Amniotic epithelial cell (primary cell): ENCODE measurements at places on chromosomes 1 and 21.

GRCh38 chr1:40625076-40625475 lies 40.4 kb downstream of the RIMS3 start:
- no peak for DNase-seq

GRCh38 chr1:51627672-51628071 lies 10.8 kb downstream of the OSBPL9 start:
- peak; percentile 69 for DNase-seq

DNA sequence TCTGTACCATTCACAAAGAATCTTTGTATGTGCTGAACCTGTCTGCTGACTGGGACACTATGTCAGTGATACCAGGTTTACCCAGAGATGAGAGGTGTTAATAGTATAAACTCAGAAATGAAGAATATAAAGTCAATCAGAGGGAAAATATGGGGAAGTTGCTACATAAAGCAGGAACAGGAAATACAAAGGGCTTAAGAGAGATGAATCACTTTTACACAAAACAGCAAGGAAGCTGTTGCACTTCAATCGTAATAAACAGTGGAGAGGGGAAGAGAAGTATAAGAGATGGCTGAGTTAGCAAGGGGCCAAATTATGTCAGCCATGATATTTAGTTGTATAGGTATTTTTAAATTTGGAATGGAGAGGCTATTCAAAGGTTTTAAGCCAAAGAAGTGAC lies 890.2 kb upstream of the NCAM2 start:
- no peak for DNase-seq

- DNase-seq = no peak
Observed at GRCh38 chr1:226104671-226105121, 42.2 kb downstream of the H3-3A start.

DNA sequence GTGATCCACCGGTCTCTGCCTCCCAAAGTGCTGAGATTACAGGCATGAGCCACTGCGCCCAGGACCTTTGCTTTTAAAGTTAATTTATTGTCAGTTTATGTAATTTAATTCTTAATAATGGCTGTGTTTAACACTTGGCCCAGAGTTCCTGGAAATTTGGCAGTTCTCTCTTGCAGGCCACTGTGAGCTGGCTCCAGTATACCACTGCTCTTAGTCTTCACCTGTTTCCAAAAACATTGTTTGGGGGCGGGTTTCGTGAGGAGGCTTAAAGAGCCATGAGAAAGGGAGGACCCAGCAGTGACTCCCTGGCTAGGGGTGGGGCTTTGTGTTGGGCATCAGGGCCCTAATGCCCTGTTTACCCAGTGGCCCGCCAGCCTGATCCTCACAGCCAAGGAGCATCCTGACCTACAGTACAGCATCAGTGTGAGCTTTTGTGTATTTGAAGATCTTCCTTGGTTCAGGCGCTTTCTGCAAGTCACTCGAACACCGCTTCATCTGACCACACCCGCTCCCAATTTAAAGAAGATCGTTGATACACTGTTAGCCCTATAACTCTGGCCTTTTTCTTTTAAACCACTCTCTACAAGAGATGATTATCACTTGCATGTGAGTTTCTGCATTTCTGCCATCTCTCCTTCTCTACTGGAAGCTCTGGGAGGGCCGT lies 12.0 kb upstream of the BGLAP start:
- no peak for DNase-seq

DNA sequence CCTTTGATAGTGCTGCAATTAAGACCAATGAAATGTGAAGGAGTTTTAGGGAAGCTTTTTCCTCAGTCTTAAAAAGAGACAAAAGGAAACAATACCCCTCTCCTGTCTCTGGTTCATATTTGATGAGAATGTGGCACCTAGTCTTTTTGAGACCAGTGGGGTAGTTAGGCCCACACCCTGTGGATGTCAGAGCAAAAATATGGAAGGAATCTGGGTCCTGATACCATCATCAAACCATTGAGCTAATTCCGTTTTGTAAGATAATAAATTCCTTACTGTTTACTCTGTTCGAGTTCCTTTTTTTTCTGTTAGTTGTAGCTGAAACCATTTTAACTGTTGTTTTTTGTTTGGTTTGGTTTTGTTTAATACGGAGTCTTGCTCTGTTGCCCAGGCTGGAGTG lies 33.3 kb downstream of the PTPRC start:
- peak; percentile 62 for DNase-seq

DNA sequence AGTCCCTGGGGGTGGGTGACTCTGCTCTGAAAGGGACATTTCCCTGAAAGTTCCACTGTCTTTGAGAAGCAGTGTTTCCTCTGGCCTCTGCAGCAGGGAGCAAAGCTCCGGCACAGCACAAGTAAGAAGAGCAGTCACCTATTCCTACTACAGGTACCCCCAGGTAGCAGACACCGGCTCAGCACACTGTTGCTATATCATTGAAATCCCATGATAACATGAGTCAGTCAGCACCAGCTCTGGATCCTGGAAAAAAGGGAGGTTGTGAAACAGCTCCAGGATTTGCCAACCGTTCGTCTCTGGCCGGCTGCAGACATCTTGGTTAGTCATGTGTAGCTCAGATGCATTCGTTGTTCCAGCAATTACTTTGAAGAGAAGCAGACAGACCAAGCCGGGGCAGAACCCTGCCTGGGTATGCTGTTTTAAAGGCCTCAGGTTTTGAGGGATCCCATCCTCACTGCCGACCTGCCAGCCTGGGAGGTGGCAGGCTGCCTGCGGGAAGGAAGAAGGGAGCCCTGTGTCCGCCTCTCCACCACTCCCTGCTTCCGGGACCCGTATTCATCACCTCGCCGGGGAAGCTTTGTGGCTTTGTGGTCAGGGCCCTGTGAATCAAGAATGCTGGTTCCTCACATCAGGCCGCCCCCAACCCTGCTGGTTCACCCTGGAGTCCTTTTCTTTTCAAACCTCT lies 139.2 kb downstream of the CLIC6 start:
- peak; percentile 99 for DNase-seq

DNA sequence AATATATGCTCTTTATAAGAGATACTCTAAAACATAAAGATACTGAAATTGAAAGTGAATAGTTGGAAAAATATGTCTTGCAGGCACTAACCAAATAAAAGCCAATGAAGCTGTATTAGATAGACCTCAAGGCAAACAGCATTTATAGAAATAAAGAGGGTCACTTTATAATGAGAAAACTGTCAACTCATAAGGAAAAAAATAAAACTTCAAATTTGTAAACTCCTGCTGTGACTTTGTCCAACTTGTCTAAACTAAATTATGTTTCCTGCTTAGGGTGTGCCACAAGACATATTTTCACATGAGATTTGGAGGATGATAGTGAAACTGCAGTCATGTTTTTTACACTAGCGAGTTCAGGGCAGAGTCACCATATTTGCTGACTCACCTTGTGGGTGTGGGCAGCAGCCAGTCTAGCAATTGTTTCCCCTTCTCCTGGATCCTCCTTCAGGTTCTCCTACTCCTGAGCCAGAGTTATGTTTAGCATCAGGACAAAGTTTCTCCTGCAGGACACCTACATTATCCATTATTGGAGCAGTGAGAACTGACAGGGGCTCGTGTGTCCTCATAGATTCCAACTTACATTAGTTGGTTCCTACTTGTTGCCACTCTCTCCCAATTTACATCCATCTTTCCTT lies 43.8 kb downstream of the CD53 start:
- DNase-seq = peak; percentile 11

DNA sequence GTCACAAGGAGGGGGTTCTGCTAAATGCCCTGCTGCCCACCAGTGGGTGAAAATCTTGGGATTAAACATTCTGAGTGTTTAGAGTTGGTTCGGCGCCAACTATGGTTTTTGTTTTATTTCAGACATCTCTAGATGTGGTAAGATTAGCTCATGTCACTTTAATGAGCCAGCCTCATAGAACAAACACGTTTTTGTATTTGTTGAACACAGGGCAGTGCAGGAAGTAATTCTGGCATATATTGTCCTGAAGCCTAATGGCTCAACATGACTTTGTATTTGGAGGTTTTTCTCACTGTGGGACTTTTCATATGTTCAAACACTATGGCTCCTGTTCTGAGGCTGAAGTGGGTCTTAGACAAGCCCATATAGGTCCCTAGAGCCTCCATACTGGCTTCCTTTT lies 107.8 kb downstream of the NGF start:
- no peak for DNase-seq

- no peak for DNase-seq
Observed at GRCh38 chr1:175178056-175178455, 14.5 kb downstream of the KIAA0040 start.

DNA sequence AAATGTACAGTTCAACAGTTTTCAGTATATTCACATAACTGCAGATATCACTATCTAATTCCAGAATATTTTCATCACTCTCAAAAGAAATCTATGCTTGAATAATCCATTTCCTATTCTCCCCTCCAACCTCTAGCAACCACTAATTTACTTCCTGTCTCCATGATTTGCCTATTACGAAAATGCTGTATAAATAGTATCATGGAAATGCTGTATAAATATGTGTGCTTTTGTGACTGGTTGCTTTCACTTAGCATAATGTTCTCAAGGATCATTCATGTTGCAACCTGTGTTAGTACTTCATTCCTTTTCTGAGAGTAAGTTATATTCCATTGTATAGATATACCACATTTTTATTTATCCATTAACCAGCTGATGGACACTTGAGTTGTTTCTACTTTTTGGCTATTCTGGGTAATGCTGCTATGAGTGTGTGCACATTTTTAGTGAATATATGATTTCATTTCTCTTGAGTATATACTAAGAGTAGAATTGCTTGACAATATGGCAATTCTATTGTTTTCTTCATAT lies 115.6 kb downstream of the TNFSF18 start:
- DNase-seq = no peak

- no peak for DNase-seq
Observed at GRCh38 chr1:158809256-158809655, 21.9 kb upstream of the MNDA start.

GRCh38 chr1:91498498-91499245 lies 2.0 kb upstream of the CDC7 start:
- DNase-seq = no peak

DNA sequence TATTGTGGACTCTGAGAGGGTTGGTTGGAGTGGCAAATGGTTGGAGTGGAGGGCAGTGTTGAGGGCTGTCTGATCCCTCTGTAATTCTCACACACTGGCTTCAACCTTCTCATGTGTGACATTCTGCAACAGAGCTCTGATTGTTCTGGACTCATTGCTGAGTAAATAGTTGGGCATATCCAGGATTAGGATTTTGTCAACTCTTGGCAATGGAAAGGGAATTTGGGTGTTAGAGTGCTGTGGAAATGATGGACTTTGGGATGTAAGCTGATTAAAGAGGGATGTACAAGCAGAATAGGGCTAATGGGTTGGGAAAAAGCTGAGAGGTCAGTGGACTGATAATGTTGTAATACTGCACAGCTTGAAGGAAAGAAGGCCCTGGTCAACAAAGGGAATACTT lies 16.5 kb downstream of the TLCD4 start:
- no peak for DNase-seq

DNA sequence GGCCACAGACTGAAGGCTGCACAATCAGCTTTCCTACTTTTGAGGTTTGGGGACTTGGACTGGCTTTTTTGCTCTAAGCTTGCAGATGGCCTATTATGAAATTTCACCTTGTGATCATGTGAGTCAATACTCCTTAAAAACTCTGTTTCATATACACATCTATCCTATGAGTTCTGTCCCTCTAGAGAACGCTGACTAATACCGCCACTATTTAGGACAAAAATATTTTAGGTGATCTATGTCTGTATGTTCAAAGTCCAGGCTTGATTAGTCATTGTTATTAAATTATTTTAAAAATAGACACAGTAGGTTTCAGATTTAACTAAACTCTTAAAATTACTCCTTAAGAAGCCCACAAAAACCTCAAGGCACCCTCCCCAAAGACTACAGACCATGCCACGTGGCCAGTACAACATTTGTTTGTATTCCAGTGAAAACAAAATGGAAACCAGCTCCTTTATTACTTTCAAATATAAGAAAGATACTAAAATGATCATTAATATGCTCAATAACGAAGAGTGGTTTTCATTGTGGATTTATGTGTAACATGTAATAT lies 63.1 kb downstream of the TMPRSS15 start:
- peak; percentile 1 for DNase-seq

DNA sequence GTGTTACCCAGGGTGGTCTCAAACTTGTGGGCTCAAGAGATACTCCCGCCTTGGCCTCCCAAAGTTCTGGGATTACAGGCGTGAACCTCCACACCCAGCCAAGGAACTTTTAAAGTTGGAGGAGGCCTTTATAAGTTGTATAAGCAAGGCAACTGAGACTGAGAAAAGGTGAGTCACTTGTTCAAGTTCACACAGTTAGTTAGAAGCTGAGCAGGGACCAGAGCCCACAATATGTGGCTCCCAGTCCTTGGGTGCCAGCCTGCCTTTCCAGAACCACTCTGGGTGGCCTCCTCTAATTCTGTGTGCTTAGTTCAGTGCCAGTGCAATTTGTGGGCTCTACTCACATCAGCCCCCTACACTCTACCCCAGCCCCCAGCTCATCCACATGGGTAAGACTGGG lies 3.7 kb downstream of the RAB25 start:
- DNase-seq = no peak

DNA sequence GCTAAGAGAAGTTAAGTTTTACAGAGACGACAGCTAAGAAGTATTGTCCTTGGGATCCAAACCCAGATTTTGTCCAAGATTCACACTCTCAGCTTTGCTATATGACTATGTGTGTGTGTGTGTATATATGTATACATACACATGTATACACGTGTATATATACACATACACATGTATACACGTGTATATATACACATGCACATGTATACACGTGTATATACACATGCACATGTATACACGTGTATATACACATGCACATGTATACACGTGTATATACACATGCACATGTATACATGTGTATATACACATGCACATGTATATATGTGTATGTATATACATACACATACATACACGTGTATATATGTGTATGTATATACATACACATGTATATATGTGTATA lies 3.9 kb upstream of the CACHD1 start:
- DNase-seq = no peak

- no peak for DNase-seq
Observed at GRCh38 chr21:45845770-45846090, 135.8 kb upstream of the COL6A1 start.

DNA sequence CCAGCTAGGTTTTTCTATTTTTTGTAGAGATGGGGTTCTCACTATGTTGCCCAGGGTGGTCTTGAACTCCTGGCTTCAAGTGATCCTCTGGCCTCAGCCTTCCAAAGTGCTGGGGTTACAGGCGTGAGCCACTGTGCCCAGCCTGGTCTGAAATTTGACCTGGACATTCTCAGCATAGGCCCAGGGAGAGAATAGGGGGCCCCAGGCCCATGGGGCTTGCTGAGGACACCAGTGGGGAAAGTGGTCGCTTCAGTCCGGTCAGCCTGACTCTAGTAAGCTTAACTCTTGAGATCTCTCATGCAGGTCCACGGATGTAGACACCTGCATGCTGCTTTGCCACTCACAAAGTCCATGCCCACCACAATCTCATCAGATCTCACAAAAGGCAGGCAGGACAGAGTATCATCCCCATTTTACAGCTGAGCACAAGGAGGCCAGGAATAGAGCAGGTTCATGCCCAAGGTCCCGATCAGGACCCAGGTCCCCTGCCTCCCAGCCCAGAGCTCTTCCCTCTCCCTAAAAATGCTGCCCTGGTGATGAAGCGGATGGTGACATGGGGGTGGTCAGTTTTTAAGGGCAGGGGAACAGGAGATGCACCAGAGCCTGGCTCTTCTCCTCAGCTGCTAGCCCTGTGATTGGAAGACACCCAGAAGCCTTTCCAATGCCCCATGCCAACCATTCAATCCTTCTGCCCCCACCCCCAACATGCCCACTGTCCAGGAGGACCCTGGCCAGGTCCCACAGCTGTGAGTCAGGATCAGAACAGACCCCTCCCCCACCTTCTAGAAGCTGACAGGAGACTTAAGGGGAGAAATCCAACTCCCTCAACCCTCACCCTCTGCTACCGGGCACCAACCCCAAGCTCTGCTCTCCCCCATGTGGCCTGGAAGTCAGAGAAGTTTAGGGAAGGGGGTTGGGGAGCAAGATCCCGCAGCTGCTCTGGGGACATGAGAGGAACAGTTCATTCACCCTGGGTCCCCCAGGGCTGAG lies 1.8 kb downstream of the FHL3 start:
- peak; percentile 62 for DNase-seq
